ENCODE measurements at places on chromosomes 13 and 19.

DNA sequence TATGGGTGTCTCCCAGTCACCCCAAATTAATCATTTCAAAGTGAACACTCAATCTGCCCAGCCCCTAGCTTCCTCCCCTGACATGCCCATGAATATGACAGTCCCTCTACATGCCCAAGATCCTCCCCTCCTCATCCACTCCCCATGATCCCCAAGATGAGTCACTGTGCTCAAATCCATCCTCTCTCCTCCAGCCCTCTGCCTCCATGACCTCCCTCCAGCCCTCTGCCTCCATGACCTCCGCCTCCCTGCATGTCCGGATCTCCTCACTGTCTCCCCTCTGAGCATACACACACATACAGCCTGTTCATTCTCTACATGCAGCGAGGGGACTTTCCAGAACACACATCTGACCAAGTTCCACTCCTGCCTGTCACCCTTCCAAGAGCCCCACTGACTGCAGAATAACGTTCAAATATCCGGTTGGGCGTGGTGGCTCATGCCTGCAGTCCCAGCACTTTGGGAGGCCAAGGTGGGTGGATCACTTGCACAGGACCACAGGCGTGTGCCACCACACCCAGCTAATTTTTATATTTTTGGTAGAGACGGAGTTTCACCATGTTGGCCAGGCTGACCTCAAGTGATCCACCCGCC is 18.4 kb upstream of the FEM1A start:
- DNase-seq, result no peak

DNA sequence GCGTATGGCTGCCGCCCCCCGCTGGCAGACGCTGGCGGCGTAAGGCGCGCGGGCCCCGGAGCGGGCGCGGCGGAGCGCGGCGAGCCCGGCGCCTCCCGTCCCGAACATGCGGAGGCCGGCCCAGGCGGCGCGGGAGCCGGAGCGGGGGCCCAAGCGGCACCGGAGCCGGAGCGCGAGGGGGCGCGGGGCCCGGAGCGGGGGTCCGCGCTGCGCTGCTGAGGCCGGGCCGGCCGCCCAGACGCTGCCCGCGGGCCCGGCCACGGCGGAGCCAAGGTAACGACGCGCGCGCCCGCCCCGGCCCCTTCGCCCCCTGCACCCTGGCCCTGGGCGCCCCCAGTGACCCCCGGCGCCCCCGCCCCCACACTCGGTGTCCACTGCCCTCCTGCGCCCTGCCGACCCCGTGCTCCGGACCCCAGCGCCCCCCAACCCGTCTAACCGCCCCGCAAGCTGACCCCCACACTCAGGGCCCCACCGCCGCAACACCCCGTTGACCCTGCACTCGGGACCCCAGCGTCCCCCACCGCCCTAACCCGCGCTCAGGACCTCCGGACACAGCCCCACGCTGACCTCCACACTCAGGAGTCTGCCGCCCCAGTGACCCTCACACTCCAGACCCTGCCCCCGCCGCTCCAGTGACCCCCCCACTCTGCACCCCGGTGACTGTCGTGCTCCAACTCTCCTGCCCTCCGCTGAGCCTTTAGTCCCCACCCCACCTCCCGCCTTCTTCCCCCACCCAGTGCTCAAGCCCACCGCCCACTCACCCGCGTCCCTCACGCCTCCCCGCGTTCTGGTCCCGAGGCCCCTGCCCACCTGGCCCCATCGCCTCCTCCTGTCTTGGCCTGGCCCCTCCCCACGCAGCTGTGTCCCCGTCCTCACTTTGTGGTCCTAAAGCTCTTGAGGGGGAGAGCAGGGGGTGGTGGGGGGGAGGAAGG is at the start of gene CSNK1G2:
Gene CSNK1G2, plus strand, starts transcription at position 27 of the 932 bp plus-strand sequence. CDS start 28,601 bp downstream, outside the sequence.
- DNase-seq, result no peak

DNA sequence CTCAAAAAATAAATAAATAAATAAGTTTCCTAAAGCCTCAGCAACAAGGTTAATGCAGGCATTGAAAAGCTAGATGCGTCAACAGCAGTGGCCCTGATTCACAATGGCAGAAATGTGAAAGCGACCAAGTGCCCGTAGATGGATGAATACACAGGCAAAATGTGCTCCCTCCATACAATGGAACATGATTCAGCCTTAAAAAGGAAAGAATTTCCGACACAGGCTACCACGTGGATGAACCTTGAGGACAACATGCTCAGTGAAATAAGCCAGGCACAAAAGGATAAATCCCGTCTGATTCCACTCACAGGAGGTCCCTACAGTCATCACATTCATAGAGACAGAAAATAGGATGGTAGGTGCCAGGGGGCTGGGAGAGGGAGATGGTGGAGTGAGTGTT is 31.7 kb downstream of the INSR start:
- DNase-seq, result no peak

DNA sequence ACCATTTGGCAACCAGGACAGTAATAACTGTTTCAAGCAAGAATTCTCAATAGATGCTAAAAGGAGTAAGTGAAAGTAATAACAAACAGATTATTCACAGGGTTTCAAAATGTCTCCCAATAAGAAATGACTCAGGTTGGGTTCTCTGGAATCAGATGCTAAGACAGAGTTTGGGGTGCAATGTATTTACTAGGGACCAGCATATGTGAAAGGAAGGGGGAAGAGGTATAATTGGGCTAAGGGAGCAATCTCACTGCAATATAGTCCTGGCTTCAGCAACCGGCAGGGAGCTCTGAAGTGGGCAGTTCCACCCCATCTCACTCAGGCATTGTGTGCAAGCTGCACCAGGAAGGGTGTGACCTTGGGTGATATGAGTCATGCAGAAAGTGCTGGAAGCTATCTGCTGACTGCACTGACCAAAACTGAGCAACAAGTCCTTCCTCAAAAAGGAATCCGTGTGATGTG is 23.4 kb downstream of the ZDHHC20 start:
- no peak for DNase-seq

DNA sequence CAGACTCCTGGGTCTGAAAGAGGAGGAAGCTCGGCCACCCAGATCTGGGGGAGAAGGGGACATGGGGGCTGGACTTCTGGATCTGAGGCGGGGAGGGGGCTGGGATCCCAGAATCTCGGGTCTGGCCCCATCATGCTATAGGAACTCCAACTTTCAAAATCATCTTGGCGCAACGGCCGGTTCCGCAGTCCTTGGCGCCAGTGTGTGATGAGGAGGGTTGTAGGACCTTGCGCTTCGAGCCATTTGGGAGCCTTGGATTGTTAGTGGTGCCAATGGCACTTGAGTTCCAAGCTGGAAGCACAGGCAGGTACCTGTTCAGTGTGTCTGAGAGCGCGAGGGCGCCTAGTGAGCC is 324 bp downstream of the RUVBL2 start:
- DNase-seq, result no peak

- no peak for DNase-seq
These were observed 93.8 kb upstream of the ARHGEF7 start for GRCh38 chr13:111021270-111021669.

DNA sequence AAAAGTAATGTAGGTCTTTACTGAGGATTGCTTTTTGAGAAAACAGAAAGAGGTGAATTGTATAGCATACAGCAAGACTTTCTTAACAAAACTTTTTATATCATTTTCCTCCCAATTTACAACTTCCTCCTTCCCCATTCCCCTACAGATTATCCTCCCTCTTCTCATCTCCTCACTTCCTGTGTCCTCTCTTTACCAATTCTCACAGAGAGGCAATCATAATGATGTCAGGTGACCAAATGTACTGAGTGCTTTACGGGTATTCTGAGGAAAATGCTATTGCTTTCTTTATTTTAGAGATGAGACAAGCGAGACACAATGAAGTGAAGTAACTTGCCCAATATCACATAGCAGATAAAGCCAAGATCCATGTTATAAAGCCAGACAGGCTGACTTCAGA is 1.7 kb upstream of the MTMR6 start:
- DNase-seq, result peak; percentile 50

DNA sequence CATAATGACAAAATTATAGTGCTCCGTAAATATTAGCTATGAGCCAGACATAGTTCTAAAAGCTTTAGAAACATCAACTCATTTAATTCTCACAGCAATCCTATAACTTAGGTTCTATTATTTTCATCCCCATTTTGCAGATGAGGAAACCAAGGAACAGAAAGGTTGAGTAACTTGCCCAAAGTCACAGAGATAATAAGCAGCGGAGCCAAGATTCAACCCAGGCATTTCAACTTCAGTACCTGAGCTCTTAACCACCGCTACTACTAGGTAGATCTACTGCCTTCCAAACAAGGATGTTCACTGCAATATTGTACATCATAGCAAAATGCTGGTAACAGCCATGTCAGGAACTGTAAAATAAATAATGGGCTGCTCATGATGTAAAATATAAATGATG is 39.9 kb downstream of the ELF1 start:
- DNase-seq, result no peak

- no peak for DNase-seq
These were observed 408.0 kb downstream of the DIAPH3 start for GRCh38 chr13:59755632-59756290.

DNA sequence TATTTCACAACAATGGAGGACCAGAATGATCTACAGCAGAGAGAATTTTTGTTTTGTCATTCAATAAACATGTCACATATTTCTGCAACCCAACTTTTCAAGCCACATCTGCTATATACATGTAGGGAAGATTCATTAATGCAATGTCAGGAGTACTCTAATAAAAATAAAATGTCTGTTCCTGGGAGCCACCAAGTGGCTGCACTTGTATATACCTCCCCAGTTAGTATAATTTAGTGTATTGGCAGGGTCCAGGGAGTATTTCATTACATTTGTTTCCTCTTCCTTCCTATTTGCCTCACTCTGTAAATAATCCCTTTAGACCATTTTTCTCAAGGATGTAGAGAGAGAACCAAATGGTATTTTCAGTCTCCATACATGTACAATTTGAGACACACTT is 1169.0 kb downstream of the DIAPH3 start:
- DNase-seq, result no peak

- DNase-seq, result no peak
These were observed 73.8 kb downstream of the TRPM4 start for GRCh38 chr19:49231389-49231788.

DNA sequence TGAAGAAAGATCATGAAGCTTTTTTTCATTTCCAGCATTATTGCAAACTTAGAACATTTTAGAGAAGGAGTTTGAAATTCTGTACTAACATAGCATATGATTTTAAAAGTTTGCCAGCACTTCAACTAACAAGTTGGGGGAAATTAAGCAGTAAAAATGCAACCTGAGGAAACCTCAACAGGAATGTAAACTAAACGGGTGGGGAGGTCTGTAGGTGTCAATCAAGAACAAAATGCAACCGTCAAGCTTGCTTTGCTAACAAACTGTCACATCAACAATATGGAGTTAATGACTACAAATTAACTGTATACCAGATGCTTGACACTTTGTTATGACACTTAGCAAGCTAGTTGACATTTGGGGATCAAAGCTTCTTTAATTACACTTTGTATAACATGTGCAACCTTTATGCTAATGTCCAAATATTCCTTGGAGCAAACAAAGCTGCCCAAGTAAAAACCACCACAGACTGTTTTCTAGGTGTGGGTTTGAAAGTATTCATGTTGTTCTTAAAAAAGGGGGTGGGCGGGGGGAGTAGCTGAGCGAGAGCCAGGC is 52.1 kb downstream of the DACH1 start:
- no peak for DNase-seq

DNA sequence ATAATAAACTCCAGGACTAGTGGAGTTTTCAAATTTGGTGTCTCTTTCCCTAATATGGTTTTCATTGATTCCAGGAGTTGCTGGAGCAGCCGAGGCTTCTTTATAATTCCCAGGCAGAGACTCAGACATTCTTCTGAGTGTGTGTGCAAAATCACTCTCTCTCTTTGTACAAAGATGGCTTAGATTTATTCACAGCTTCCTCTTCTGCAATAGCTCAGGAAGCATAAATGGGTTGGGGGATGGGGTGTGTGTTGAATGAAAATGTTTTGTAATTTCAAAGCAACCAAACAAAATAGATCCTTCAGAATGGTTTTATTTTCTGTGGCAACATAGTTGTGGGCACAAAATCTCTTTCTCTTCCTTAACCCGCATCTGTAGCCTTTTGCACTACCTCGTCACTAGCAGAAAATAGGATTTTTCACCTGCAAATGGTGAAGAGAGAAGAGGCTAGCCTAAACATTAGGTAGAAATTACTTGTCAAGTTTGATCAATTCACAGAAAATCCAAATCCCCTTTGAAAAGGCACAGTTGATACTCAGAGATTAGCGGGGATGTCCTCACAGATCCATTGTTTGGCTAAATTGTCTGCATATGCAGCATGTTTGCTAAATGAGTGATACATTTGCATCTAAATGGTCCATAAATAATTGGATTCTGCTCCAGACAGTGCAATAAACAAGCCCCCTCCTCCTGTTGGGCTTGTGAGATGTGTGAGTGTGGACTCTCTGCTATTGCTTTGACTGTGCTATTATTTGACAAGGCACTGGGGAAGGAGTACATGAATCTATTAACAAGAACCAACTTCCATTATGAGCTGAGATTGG is 66.7 kb downstream of the CBY2 start:
- no peak for DNase-seq

- DNase-seq, result no peak
These were observed 159.6 kb upstream of the ATXN8OS start for GRCh38 chr13:69948016-69948415.

DNA sequence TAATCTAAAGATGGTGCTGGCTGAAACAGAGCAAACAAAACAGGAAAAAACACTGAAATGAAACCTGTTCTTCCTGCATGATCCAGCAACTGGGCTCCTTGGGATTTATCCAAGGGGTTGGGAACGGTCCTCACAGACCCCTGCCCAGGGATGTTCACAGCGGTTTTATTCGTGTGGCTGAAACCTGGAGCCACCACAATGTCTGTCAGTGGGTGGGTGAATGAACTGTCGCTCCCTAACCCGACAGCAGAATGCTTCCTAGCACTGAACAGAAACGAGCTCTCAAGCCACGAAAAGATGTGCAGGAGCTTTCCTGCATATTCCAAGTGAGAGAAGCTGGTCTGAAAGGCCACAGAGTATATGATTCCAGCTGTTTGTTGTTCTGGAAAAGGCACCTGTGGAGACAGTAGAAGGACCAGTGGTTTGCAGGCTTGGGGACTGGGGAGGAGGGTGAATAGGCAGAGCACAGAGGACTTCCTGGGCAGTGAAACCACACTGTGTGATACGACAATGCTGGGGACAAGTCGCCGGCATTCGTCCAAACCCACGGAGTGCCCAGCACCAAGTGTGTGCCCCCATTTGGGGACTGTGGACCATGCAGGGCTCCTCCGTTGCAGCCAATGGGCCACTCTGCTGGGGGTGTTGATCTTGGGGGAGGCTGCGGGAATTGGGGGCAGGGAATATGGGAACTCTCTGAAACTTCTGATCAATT is 73.9 kb downstream of the TEX29 start:
- DNase-seq, result no peak

DNA sequence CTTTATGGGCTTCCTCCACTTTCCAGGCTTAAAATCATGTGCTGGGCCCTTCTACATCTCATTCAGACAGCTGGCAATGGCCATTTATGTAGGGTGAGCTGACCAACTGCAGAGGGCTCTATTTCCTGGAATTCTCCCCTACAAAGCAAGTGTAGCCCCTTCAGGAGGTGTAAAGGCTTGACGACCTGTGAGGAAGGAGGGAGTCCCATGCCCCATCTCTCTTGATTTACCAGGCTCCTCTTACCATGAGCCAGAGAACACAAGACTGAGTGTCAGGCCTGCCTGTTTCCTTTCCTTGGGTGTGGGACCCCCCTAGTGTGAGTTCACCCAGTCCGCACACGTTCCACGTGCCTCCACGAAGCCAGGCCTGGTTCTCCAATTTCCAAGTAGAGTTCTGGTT is 16.6 kb downstream of the ZNF536 start:
- no peak for DNase-seq

Data from GF-D8 (cell line).